ENCODE measurements at places on chromosomes 7 and 10. TPM values are rescaled to one million over a fixed set of nuclear protein-coding genes. Genes with fewer than 3 reads are reported as not detected.

Gene TRPV5
- polyA plus RNA-seq = not detected

Gene GRID2IP
- 0.03 TPM for polyA plus RNA-seq

Gene PRRT4
- 9.9 TPM for polyA plus RNA-seq

Gene RBM17
- 93.6 TPM for polyA plus RNA-seq

Gene SPDYE5
- 0.08 TPM for polyA plus RNA-seq

Gene SLC13A1
- polyA plus RNA-seq = 0.02 TPM

Gene C10orf67
- not detected for polyA plus RNA-seq

Gene GIMAP6
- polyA plus RNA-seq = 7.5 TPM

Gene ACSL5
- polyA plus RNA-seq = 15.0 TPM

Gene UCMA
- polyA plus RNA-seq = not detected

Gene OR2A1
- 0.07 TPM for polyA plus RNA-seq

Gene NPY4R
- polyA plus RNA-seq = not detected

Gene AKR1C3
- polyA plus RNA-seq = 122 TPM

Gene CYP2W1
- polyA plus RNA-seq = not detected
